ENCODE measurements at places on chromosomes 4 and X. TPM values are rescaled to one million over a fixed set of nuclear protein-coding genes. Genes with fewer than 3 reads are reported as not detected.

- DNase-seq, result no peak
These were observed 29.7 kb downstream of the DCX start for GRCh38 chrX:111382277-111382676.

GRCh38 chr4:91025241-91026148 is 898.3 kb downstream of the CCSER1 start:
- DNase-seq, result no peak

DNA sequence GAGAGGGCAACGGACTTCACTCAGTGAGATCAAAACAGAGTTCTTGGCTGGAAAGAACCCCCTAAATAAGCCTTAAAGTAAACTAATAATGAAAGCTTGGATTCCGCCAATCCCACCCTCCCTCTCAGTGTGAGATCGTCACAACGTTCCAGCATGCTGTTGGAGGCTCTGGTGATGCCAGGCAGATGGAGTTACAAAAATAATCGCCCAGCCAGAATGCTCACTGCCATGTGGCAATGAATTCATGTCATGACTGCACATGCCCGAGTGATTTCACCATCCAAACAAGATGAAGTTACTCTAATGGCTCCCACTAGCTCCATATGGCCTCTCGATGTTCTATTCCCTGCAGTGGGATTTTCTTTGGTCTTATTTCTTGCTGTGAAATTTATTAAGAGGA is 248.0 kb downstream of the SPATA18 start:
- DNase-seq, result no peak

GRCh38 chr4:142130666-142131065 is 494.3 kb downstream of the IL15 start:
- DNase-seq, result no peak

GRCh38 chr4:20480165-20480947 is 219.9 kb upstream of the PACRGL start:
- no peak for DNase-seq

- no peak for DNase-seq
These were observed 92.7 kb downstream of the USP46 start for GRCh38 chr4:52566136-52567031.

- DNase-seq, result no peak
These were observed 682.2 kb upstream of the AMOT start for GRCh38 chrX:113522814-113523213.

- DNase-seq, result no peak
These were observed 952.7 kb upstream of the SLIT2 start for GRCh38 chr4:19298998-19299397.

- no peak for DNase-seq
These were observed 172.8 kb downstream of the ATG4A start for GRCh38 chrX:108264376-108264775.

DNA sequence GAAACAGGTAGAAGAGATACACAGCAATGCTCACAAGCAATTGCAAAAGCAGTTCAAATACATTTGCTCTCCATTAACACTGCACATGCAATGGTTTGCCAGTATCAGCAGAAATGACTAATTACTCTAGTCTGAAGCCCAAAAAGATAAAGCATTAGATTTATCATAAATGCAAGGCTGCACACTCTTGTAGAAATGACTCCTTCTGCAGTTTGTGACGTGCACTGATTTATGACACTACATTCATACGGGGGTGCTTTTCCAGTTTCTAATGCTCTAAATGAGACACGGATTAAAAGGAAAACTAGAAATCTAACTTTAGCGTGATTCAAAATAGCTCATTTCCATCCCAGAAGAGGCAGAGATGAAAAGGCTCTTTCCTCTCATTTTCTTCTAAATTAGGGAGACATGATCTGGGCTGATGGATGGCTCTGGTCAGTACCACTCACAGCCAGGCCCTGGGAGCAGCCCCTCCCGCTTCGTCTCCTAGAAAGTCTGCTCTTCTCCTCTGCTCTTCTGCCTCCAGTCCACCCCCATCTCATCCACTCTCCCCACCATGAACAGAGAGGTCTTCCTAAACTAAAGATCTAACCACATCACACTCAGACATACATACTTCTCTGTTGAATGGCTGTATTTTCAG is 33.2 kb downstream of the PPP2R2C start:
- no peak for DNase-seq

PAGE2B gene
- not detected for total RNA-seq
